ENCODE measurements at places on chromosomes 13 and 19.

GRCh38 chr19:1254081-1254527, 5.7 kb downstream of the MIDN start:
- no peak for DNase-seq

DNA sequence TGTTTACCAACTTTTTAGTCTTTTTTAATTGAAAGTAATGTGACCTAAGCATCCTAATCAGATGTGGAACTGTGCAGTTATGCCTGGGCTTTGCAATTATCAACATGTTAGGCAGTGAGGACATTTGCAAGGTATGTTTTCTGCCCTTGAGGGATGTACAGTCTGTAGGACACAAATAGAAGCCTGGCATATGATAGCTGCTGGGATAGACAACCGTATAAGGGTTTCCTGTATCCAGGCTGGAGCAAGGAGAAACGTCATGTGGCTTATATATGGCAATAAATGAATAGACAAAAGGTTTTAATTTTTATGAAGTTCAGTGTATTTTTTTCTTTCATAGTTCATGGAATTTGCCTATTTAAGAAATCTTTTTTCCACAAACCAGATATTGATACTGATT, 2.0 kb upstream of the VPS36 start:
- DNase-seq, result no peak

DNA sequence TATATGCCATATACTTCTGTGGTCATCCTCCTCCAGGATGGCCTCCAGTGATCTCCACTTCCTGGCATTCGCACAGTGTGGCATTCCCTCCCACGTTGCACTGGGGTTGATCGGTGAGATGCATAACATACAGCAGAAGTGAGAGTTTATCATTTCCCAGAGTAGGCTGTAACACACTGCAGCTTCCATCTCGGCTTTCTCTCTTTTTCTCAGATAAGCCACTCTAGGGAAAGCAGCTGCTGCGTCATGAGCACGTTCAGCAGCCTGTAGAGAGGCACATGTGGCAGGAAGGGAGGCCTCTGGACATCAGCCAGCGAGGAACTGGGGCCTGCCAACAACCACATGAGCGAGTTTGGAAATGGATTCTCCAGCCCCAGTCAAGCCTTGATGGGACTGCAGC, 807.1 kb downstream of the DIAPH3 start:
- DNase-seq, result no peak

DNA sequence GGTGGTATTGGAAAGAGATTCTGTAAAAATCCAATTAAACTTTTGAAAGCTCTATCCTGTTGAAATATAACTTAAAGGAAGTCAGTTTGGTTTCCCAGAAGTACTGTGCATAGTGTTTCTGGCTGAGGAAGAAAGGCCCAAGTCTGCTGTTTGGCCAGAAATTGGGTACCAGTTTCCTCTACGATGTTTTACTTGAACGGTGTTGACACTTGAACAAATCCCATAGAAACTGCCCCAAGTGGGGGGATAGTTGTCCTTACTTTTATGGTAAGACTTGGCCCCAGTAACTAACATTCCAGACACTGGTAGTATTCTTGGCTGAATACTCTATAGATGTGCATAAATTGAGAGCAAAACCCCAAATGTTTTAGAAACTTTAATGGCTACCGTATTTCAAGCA, 14.2 kb downstream of the KLF5 start:
- DNase-seq, result no peak

DNA sequence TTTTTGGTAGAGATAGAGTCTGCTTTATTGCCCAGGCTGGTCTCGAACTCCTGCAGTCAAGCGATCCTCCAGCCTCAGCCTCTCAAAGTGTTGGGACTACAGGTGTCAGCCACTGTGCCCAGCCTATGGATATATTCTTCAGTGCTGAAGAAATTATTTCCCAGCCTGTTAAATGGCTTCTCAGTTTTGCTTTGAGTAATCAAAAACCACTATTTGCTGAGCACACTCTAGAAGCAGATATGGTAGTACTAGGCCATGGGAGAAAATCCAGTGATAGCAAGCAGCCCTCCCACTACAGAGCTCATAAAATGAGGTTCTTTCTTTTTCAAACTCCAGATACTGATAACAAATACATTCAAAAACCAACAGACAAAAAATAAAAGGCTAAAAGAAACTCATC, 80.6 kb upstream of the CLDN10 start:
- DNase-seq, result no peak

- DNase-seq, result no peak
Measured at GRCh38 chr13:37640499-37640898, 41.9 kb upstream of the POSTN start.

DNA sequence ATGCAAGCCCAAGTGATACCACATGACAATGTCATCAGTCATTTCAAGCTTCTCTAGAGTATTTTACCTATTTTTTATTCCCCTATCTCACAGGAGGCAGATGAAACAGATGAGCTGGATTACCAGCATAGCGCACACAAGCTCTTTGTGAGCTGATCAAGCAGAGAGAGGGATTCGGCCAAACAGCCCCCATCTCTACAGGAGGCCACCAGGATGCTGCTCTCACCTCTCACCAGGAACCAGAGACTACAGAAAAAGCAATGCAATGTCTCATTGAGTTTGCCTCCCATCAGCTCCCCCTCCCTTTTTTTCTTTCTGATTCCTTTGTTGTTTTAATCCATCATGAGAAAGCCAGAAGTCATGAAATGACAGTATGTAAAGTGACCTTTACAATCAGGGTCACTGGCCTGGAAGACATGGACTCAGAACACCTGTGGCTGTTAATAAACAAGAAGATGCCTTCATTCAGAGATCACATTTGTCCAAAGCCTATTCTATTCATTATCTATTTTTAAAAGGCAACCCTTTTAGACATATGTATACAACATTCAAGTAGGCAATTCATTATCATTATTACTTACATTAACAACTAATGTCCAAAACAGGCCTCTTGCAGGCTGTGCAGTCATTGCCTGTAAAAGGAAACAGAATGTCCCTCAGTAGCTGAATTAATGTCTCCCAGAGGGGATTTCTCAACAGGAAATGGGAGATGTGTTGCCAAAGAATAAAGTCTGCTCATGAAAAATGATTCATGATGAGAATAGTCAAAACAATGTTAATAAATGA, 656.6 kb downstream of the TBC1D4 start:
- no peak for DNase-seq

DNA sequence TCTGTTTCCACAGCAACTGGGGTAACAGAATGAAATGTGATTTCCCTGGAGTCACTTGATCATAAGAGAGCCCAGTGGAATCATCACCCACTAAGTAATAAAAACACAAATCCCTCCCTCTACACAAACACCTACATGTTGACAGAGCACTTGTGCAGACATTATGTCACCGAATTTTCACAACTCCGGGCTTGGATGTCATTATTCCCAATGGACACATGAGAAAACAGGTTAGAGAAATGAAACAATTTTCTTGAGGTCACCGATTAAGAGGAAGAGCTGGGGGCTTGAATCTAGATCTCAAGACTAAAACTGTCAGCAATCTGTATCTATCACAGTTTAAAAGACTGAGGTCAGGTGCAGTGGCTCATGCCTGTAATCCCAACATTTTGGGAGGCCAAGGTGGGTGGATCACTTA, 3.1 kb downstream of the XRCC1 start:
- DNase-seq, result no peak

DNA sequence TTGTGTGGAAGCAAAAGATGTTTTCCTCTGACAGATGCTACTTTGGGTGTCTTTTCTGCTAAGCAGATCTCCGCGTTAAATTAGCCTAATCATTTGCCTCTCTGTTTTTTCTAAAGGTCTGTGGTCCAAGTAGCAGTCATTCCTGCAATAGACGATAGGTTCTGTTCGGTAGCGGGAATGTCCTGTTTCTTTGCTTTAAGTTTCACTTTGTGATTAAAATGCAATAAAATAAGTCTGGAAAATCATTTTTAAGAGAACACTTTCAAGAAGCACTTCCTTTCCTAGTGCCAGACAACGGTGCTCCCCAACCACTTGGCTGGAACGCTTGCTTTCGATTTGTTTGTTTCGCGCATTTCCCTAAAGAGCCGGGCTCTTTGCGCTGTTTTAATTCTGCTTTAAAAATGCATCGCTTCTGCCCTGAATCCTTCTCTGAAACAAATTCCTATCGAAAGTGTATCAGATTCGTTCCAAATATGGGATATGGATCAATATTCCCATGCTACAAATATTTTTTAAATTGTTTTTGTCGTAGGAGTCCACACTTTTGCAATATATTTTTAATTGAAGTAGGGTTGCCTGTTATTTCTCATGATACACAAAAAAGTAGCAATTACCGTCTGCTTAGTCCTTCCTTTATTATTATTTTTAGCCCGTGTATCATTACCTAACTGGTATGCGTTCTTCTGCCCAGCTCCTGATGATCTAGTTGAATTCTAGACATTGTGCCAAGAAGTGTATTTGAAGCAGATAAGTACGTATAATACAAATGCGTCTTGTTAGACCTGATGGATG, 14.2 kb downstream of the ZIC2 start:
- no peak for DNase-seq

GRCh38 chr13:111664696-111665095, 344.3 kb downstream of the TEX29 start:
- DNase-seq, result no peak

DNA sequence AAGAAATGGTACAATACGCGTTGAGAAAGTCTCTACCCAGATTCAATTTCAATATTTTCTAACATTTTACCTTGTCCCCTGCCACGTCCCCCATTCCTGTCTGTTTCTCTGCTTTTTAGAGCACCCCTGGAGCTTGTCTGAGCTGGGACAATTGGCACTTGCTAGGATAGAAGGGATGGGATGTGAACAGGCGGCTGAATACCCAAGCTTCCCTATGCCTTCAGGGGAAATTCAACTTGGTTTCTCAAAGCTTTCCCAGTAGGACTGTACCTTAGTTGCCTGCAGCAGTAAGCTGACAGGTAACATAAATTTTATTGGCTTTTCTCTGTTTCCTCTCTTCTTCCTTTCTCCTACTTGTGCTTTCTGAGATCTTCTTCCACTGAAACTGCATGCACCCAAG, 1663.3 kb downstream of the EFNB2 start:
- no peak for DNase-seq
